Stimulated activated CD4-positive, alpha-beta T cell treated with anti-CD3 and anti-CD28 coated beads, TNF-alpha, amount 100 ng/mL, for 1 hour (primary cell): ENCODE measurements at places on chromosomes 3 and 15.

GRCh38 chr3:197017003-197017402, 12.6 kb downstream of the MELTF start:
- DNase-seq, result no peak

GRCh38 chr3:33174711-33175414, 43.7 kb downstream of the SUSD5 start:
- no peak for DNase-seq

- peak; percentile 20 for DNase-seq
These were observed 1.6 kb upstream of the TTLL3 start for GRCh38 chr3:9808345-9809037.

DNA sequence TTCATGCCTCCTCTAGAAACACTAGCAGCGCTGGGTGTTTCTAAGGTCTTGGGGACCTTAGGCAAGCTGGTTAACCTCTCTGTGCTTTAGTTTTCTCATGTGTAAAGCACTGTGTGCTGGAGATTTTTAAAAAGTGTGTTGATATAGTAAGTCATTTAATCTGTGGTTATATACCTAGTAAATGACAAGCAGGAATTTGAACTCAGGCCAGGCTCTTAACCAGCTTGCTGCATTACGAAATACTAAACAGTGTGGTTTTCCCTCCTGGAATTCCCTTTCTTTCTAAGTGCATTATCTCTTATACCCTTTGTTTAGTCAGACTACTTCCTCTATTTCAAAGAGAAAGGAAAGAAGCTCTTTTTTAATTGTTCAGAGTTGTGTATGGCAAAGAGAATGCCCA, 26.5 kb downstream of the NEO1 start:
- no peak for DNase-seq

- DNase-seq, result no peak
These were observed 32.3 kb upstream of the DUSP7 start for GRCh38 chr3:52088445-52089367.

DNA sequence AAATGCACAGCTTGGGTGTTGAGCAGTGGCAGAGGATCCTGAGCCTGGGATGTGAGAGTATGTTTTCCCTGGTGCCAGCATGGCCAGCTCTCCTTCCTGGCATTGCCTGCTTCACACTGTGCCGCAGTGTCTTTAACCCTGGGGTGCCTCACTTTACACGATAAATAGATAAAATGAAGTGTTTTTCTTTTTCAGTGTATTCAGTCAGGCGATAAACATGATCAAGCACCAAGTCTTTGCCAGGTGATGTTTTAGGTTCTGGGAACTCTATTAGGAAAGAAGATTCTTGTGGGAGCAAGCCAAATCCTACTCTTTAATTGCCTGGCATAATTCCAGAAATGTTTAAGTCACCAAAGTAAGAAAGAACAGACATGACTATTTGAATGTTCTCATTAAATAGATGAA, 14.0 kb downstream of the ABHD6 start:
- no peak for DNase-seq

DNA sequence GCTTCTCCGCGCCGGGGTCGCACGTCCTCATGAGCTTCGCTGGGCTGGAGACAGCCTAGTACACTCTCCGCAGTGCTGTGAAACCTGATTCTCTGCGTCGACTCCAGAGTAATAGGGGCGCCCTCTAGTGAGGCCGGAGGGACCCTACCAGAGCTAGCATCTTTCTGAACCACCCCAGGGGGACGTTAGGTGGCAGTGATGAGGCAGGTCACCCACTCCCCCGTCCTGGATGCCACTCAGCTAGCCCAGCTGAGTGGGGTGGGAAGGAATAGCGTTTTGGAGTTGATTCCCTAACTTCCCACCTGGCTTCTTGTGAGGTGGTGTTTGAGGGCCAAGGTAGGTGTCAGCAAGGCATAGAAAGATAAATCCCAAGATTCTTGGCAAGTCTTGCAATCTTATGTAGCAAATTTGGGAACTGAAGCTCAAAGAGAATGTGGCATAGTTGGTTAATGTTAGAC, 4.0 kb downstream of the DUOXA2 start:
- peak; percentile 73 for DNase-seq

- DNase-seq, result no peak
These were observed 525.2 kb downstream of the OCA2 start for GRCh38 chr15:27573805-27574485.

GRCh38 chr3:58539626-58540025, 2.6 kb upstream of the ACOX2 start:
- no peak for DNase-seq

DNA sequence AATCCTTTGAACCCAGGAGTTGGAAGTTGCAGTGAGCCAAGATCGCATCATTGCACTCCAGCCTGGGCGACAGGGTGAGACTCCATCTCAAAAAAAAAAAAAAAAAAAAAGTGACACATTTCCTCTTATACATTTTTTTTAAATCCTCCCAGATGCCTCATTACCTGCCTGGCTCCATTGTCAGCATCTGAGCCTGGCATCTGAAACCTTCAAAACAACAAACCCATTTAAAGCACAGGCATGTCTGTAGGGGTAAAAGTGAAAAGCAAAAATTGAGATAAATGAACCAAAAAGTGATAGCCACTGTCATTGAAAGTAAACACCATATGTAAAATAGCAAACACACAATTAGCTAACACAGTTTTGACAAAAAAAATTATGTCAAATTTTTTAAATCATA, 38.6 kb downstream of the OSBPL10 start:
- DNase-seq, result no peak

- DNase-seq, result no peak
These were observed 167.6 kb downstream of the TLE3 start for GRCh38 chr15:69929905-69930630.

- DNase-seq, result no peak
These were observed 20.5 kb downstream of the SLC35A5 start for GRCh38 chr3:112582244-112582874.

GRCh38 chr15:60479361-60480110, 594 bp upstream of the ICE2 start:
- DNase-seq, result no peak

GRCh38 chr3:183662099-183662498, 26.7 kb downstream of the KLHL24 start:
- no peak for DNase-seq

GRCh38 chr3:15065550-15066007, 464 bp upstream of the MRPS25 start:
- DNase-seq, result no peak

DNA sequence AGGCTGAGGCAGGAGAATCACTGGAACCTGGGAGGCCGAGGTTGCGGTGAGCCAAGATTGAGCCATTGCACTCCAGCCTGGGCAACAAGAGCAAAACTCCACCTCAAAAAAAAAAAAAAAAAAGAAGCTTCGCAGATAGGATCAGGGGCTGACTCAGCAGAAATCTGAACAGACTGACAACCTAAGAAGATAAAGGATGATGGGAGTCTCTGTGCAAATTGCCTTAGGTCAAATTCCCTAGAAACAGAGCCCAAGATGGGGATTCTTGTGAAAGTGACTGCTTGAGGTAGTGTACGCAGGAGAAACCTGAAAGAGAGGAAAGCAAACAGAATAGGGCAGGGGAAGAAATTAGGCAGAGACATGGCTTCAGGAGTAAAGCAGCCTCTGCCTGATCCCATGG, 160.8 kb upstream of the LRIG1 start:
- no peak for DNase-seq

DNA sequence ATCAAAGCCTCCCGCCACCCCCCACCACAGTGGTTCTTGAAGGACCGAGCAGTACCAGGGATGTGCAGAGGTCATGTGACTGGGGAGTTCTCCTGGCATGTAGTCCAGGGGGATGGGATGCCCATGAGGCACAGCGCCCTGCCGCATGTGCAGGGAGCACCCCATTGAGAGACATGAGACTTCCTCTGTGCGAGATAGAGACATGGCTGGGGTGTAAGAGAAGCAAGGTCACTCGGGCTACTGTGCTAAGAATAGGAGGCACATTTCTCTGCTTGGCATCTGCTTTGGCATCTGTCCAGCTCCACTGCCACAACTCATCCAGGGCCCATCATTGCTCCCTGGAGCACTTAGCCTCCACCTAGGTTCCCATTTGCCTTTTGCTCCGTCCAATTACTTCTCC, 2.4 kb upstream of the CYP1A1 start:
- no peak for DNase-seq
